ENCODE measurements at places on chromosomes 3 and 15.

DNA sequence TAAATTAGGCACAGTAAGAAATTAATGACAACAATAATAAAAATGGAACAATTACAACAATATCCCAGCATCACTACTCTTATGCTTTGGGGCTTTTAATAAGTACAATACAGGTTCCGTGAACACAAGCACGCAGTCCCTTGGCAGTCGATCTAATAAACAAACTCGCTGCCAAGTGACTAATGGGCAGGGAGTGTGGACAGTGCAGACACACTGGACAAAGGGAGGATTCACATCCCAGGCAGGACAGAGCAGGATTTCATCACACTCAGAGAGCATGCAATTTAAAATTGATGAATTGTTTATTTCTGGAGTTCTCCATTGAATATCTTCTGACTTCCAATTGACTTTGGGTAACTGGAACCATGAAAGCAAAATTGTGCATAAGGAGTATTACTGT lies 524.1 kb upstream of the CFAP20DC start:
- no peak for DNase-seq

GRCh38 chr3:113043686-113044085 lies 52.9 kb downstream of the GTPBP8 start:
- DNase-seq, result no peak

DNA sequence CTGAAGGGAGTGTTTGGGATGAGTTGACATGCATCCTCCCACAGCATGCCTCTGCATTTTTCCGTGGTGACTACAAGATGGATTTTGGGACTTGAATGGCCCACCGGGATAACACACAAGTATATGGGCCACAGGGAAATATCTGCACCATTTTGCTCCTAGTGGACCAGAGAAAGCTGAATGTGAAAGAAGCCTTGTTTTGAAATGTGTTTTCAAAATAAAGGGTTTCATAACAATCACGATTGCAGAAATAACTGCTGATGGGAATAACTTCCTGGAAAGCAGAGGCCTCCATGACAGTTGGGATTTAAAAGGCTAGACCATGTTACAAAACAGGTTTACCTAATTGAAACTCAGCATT lies 77.5 kb upstream of the PRR23C start:
- DNase-seq, result no peak

GRCh38 chr3:159627229-159627628 lies 361.4 kb upstream of the IL12A start:
- no peak for DNase-seq

- DNase-seq, result no peak
Observed at GRCh38 chr3:63056932-63057331, 181.7 kb upstream of the CADPS start.

DNA sequence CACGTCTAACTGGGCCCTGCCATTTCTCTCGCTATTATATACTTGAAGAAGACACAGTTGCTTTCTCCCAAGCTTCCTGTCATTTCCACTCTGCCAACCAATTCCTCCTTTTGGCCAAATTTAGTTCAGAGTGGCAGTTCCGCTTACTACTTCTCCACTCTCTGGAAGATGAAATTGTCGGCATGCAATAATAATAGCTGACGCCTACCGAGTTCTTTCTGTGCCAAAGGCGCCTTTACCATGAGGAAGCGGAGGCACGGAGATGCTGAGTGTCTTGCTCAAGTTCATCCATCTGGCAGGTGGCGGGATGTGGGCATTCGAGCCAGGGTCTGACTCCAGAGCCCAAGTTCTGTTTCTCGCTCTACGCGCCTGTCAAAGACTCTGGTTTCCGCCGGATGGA lies 14.6 kb upstream of the NRROS start:
- DNase-seq, result no peak

- no peak for DNase-seq
Observed at GRCh38 chr15:89479173-89479572, 17.2 kb downstream of the RHCG start.

GRCh38 chr3:120071259-120071658 lies 23.0 kb downstream of the GSK3B start:
- DNase-seq, result no peak

DNA sequence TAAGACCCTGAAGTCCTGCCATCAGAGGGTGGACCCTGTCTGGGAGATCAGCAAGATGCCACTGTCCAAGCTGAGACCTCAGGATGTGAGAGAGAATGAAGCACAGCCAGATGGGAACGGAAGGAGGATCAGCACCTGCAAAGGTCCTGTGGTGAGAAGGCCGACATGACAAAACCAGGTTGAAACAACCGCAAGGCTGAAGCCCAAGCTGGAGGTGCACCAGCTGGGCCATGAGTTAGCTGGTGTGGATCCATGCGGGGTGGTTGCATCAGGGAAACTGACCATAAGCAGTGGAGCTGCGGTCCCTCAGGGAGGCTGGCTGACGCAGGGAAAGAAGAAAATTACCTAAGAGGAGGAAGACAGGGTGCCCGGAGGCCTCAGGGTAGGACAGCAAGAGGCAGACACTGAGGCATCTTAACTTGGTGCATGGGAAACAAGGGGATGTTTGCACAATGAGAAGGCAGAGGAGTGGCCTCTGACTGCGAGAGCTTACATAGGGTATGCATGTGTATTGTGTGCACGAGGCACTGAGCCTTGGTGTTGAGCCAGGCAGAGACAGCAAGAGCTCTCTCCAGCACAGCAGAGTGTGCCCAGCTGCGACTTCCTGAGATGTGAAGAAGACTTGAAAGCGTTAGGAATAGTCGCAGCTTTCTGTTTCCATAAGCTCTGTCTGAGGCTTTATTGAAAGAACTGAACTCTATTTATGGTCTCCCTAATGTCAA lies 497.7 kb downstream of the OCA2 start:
- no peak for DNase-seq

DNA sequence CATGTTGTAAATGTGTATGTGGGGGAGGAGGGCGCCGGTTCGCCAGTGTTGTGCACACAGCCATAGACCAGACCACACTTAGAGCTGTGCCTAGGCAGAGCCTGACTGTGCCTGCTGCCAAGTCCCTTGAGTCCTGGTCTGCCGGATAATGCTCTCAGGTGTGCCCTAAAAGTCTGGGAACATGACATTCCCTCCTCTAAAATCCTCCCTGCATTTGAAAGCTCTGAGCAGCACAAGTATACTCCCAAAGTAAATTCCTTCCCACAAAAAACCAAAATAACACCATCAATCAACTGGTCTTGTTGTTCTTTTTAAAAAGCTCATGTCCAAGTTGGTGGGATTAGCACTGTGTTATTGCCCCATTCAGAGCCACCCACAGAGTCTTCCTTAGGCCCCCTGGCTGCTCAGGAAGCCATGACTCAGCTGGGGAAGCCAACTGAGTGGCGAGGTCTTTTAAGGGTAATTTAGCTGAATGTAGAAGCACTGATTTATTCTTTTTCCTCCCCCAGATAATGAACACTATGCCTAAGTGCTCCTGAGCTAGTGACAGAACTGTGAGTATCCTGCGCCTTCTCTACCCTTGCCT lies 147.8 kb upstream of the MCTP2 start:
- DNase-seq, result no peak

DNA sequence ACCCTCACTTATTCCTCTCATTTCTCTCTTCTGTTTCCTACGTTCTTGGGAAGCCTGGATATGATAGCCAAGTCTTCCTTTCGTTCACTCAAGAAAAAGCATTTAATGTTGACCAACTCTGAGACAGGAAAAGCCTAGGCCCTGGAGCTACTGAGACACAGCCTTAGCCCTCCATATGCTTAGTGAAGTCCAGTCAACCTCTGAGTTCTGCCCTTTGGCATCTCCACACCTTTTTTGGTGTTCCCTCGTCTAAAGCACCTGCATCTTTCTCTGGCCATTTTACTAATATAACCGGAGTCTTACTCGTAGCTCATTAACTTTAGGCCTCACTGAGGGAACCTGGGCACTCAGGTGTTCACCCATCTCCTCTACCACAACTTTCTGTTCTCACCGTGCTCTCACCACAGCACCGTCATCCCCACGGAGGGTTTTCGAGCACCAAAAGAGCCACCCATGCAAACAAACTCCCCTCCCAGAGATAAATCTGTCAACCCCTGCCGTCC lies 632 bp downstream of the MTHFS start:
- no peak for DNase-seq

DNA sequence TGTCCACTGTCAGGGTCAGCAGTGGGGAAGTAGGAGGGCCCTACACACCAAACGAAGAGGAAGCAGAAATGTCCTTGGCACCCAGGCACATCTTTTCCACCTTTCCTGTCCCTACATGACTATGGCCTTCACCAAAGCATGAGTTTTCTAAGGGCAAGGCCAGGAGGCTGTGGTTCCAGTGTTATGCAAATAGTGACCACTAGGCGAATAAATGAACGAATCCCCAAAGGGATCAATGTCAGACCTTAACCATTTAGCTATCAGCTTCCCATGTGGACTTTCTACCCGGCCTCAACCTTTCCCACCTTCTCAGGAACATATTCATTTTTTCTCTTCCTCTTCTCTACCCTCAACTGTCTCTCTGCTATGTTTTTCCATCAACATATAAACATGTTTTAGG lies 63.1 kb downstream of the NTRK3 start:
- no peak for DNase-seq

- no peak for DNase-seq
Observed at GRCh38 chr15:66896611-66897010, 168.8 kb upstream of the SMAD3 start.

DNA sequence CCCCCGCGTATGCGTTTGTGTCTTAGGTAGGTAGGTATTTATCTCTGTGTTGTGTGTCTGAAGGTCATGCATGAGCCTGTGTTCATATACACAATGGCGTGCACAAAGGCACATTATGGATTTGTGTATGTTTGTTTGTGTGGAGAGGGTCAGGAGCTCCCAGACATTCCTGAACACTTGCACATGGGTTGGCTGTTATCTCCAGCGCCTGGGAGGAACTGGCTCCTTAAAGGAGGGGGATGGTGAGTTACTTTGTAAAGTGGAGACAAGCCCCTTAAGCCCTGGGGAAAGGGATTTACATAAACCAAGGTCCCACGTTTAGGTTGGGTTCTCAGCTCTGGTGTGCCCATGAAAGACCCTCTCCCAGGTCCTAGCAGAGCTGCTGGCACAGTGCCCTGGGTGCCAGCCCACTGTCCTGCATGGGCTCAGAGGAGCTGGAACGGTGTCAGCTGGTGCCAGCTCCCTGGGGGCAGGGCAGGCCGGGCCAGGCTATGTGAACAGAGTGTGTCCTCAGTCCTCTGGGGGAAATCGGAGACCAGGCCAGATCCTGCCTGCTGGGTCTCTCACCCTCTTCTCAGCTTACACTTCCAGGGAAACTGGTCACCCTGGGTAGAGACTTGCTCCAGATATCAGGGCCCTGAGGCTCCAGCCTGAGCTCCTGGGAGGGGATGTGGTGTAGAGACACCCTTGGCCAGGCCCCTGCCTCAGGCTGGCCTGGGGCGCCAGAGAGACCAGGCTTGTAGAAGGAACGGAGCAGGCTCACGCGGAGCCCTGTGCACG lies 25.1 kb downstream of the SNX33 start:
- no peak for DNase-seq

- no peak for DNase-seq
Observed at GRCh38 chr3:14210843-14211594, 32.4 kb downstream of the LSM3 start.
